Activated T-cell treated with anti-CD3 and anti-CD28 coated beads, Interleukin-2, amount 50 U/mL, for 48 hours (primary cell): ENCODE measurements at places on chromosomes 2 and 18.

DNA sequence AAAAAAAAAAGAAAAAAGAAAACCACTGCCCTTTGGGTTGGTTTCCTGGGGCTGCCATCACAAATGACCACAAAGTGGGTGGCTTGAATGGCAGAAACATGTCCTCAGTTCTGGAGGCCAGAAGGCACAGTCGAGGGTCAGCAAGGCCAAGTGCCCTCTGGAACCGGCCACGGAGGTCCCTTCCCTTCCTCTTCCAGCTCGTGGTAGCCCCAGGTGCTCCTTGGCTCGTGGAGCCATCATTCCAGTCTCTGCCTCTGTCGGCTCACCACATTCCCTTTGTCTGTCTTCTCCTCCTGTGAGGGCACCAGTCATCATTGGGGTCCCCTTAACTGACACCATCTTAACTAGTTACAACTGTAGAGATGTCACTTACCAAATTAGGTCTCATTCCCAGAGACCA lies 8.5 kb upstream of the NFATC1 start:
- DNase-seq = no peak

- DNase-seq = no peak
Measured at GRCh38 chr18:51185075-51185474, 12.4 kb downstream of the MEX3C start.

DNA sequence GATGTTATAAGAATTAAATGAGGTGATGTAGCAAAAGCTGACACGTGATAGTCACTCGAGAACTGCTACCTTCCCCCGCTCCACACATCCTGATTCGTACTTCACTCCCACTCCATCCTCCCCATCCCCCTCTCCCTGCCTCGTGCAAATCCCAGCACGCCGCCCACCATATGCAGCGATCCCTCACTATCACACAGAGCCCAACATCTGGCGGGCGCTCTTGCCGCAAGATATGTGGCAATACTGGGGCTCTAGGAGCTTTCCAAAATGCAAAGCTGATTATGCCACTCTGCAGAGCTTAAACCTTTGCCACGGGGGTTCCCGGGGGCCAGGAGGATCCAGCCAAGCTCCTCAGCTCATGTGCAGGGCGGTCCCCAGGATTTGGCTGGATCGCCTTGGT lies 37.4 kb downstream of the DNMT3A start:
- DNase-seq = no peak

GRCh38 chr2:198203336-198204069 lies 399.1 kb downstream of the PLCL1 start:
- DNase-seq = no peak

DNA sequence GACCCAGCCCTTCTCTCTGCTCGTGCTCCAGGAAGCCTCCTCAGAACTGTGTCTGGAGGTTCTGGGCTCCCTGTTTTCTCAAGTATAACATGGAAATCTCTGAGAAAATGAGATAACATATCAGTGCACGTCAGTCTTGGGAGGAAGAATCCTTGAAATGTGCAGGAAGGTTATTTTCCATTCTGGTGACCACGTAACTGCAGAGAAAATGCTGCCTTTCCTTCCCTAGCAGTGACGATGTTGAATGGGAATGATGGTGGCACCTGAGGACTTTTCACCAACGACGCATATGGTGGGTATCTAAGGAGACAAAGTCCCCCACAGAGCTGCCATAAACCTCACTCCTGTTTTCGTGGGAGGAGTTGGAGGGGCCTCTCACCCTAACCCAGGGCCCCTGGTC lies 272.1 kb upstream of the SIX2 start:
- no peak for DNase-seq

- DNase-seq = no peak
Measured at GRCh38 chr2:169478339-169478738, 955 bp upstream of the BBS5 start.

DNA sequence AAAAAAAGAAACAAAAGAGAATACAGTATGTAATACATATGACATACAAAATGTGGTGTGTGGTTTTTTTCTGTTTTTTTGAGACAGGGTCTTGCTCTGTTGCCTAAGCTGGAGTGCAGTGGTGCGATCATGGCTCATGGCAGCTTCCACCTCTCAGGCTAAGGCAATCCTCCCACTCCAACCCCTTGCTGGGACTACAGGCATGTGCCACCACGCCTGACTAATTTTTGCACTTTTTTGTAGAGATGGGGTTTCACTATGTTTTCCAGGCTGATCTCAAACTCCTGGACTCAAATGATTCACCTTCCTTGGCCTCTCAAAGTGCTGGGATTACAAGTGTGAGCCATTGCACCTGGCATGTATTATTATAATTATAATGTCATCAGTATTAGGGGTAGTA lies 38.9 kb downstream of the DHX57 start:
- no peak for DNase-seq

DNA sequence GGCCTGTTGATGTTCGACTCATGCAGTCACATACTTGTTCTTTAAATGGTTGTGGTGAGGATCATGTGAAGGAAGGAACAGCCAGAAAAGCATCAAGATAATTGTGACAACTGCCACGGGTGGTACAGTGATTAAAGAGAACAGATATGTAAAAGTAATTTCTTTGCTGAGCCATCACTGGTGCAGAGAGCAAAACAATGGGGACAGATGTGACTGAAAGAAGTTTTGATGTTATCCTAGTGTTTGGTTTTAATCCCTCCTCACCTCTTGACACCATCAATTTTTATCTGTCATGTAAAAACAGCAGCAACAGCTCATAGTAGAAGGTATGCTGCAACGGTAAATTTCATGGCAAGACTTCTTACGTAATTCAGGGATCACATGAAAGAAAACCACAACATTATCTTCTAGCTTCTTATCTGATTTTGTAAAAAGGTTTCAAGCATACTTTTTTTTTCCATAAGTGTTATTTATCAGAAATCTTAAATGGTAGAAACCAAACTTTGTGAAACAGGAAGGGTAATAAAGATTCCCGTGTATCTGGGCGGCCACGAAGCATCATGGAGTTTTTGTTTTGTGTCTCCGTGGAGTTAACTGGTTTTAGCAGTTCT lies 65.2 kb downstream of the PLCL1 start:
- DNase-seq = no peak

DNA sequence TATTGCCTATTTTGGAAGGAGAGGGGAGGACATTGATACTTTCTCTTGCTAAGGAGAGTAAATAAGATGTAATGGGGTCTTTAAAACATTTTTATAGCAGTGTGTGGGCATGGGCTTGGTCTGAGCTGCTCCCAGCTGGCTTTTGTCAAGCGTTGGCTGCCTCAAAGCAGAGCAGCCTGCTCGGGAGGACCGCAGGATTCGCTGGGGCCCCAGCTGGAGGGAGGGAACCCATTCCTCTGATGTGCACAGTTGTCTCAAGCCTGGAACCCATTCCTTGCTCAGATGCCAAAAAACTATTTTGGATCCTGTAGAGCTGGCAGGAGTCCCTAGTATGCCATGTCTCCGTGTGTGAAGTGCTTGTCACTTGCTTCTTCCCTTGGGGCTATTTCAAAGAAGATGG lies 59.4 kb upstream of the RMDN2 start:
- DNase-seq = no peak

DNA sequence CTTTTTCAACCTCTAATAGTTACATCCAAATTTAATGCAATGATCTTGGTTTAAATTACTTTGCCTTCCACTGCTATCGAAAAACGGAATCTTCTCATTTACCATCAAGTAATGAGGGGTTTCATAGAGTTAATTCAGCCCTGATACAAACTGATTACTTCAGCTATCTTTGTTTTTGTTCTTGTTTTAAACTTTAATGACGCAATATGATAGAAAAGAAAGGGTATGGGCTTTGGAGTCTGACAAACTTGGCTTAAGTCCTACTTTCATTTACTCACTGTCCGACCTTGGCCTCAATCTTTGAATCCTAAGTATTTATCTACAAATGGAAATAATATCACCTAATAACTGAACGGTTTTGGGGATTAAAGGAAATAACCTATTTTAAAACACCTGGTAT lies 16.1 kb downstream of the ADAM17 start:
- no peak for DNase-seq

DNA sequence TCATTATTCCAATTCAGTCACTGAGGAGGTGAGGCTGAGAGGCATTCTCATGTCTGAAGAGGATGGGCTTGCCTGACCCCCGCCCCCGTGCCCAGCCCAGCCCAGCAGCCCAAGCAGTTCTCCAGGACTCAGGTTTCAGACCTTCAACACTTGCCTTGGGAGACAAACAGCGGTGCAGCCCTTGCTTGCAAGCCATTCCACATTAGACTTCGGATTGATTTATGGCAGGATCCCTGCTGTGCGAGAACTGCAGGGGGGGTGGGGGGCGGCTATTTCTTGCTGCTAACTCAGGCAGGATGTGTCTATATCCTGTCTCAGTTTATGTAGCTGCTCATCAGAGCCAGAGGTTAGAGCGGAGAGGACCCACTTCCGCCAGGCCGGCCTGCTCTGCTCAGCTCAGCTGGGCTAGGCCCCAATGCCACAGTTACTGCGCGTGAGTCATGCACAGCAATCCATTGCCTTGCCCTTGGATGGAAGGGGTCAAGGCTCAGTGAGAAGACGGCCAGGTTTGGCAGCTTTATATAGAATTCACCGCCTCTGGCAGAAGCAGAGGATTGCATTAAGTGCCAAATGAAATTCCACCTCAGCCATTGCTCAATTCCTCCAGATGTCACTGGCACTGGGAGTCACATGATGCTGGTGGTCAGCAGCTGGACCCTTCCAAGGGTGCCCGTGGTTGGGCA lies 1.8 kb downstream of the GYPC start:
- peak; percentile 83 for DNase-seq
